ENCODE measurements at places on chromosomes 11 and 22.

DNA sequence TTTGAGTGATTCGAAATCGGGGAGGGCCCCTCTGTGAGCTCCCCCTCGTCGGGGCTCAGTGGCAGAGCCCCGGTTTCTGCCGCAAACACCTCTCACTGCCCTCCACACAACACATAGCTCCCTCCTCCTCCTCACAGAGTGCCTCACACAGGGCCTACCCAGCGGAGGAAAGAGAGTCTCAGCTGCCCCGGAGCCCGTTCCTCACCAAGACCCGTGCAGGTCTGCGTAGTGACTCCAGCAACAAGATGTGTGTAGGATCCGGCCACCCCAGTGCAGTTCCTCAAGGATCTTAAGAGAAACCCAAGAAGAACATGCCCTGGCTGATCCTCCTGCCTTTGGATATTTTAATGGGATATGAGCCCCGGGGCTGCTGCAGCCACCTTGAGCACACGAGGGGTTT is 238.4 kb downstream of the BRD1 start:
- DNase-seq: no peak

GRCh38 chr22:49833340-49834007 is 5.8 kb upstream of the BRD1 start:
- DNase-seq: no peak

- no peak for DNase-seq
Measured at GRCh38 chr11:1521382-1522080, 35.0 kb upstream of the MOB2 start.

DNA sequence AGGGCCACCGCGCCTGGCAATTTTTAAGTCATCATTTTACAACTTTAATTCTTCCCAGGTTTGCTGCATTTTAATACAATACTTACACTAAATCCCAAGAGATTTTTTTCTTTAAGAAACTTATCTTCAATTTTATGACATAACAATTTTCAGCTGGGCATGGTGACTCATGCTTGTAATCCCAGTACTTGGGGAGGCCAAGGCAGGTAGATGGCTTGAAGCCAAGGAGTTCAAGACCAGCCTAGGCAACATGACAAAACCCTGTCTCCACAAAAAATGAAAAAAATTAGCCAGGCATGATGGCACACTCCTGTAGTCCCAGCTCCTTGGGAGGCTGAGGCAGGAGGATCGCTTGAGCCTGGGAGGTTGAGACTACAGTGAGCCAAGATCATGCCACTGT is 38.8 kb downstream of the CLDN25 start:
- no peak for DNase-seq

DNA sequence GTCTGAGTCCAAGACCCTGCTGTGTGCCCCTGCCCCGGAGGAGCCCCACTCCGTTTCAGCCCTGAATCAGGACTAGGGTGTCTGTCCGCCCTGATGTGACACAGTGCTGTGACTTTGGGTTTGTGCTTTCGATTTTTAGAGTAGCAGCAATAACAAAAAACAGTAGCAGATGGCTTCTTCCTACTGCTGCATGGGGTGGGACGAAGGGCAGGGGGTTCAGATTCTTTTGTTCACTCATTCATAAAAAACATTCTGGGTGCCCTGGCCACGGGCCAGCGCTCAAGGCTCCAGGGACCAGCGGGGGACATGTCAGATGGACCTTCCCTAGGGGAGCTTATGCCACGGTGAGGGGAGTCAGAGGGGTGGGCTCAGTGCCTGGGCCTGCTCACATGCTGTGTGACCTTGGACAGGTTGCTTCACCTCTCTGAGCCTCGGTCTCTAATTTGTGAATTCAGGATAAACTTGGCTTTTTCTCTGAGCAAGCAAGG is 24.6 kb upstream of the PRR5 start:
- no peak for DNase-seq

DNA sequence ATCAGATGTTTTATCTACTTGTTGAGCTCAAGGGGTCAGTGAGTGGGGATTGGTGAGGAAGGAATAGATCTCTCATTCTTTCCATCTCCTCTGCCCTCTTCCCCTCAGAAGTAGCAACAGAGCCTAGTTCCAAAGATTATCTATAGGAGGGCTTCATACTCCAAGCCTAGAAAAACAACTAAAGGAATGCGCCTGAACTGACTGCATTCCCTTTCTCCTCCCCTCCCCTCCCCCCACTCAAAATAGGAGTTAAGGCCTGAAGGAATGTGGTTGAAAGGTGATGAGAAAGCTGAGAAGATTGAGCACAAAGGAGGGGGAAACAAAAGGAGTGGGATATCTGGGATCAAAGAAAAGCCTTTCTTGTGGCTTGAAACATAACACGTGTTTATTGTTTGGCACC is 10.5 kb downstream of the EMSY start:
- DNase-seq: no peak

GRCh38 chr11:2702771-2703362 is 3.1 kb upstream of the KCNQ1OT1 start:
- DNase-seq: no peak

DNA sequence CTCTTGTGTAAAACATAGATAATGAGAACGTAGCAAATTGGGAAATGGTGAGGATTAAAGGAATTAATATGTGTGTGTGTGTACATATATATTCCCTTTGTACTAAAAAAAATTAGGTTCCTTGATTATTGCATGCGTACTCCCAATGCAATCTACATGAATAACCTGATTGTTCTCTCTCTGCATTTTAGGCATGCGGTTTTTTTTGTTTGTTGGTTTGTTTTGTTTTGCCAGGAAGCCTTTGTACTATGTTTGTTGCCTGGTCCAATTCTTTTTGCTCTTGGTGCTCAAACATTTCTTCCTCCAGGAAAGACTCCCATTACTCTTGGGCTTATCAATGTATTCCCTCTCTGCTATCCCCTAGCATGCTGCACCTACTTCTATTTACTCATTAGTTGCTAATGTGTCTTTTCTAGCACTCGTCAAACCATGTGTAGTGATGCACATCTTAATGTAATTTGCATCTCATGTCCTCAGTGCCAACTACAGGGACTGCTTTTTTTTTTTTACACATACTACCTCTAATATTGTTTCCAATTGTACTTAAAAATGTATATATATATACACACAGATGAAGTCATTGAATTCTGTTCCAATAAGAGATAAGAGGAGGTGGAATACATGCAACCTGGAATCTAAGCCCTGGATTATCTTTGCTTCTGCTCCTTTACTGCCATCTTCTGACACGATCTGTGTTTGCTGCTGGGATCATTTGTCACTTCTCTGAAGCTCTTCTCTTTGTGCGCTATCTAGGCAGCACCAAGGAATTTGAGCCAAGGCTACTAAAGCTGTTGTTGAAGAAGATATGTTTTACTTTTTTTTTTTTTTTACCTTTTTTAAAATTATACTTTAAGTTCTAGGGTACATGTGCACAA is 197.2 kb upstream of the ANO3 start:
- DNase-seq: no peak

DNA sequence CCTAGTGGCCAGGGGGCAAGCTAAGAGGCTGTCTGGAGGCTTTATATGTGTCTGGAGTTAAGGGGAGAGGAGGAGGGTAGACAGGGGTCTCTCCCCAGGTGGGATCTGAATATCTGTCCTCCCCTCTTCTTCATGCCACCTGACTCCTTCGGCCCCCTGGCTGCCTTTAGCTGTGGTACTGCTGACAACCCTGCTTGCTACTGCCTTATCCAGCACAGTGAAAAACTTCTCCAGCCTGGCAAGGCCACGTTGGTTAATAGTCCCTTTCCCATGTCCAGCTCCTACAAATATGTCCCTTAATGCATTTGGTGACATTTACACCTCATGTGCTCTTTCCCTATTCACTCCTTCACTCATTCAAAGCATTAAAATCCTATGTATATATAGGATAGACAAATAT is 42.4 kb upstream of the NNMT start:
- no peak for DNase-seq

- no peak for DNase-seq
Measured at GRCh38 chr11:82523141-82523540, 210.5 kb downstream of the FAM181B start.

- no peak for DNase-seq
Measured at GRCh38 chr22:24526191-24526590, 28.7 kb downstream of the GUCD1 start.

- no peak for DNase-seq
Measured at GRCh38 chr22:32579529-32580220, 105.1 kb downstream of the FBXO7 start.

DNA sequence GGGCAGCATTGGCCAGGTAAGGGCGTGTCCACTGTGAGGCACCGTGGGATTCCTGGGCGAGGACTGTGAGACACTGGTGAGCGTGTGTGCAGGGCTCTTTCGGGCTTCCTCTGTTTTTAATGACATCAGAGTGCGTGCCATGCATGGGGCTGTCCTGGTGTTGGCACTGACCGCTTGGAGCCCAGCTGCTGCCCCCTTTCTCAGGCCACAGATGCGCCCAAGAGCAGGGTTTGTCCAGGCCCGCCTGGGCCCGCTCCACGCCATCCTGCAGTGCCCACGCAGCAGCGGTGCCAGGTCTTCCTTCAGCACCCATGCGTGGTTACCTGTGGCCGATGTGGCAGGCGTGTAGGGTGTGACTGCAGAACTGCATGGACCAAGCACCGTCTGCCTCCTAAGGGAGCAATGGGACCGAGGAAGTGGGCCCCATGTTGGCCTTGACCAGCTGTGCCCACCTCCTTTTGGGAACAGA is 72.3 kb upstream of the SEPTIN5 start:
- DNase-seq: no peak

DNA sequence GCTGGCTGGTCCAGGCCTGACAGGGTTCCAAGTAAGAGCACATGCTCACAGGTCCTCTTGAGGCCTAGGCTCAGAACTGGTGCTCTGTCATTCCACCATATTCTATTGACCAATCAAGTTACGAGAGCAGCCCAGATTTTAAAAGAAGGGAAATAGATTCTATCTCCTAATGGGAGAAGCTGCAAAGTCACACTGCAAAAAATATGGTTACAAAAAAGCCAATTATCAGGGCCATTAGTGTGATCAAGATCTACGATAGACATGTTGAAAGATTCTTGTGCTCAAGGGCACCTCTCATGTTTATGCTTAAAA is 96.1 kb downstream of the CD44 start:
- no peak for DNase-seq

DNA sequence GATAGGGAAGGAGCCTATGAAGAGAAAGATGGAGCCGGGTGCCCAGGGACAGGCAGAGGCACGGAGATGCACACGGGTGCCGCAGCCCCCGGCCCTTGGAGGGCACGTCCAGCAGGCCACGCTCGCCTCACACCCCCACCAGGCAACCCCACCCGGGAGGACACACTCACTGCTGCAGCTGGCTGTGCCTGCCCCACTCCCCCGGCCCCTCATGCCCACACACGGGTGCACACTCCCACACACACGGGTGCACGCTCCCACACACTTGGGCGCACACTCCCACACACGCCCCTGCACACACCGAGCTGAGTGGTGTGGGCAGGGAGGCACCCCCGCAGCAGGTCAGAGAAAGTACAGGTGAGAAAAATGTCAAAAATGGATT is 1.1 kb downstream of the MOB2 start:
- no peak for DNase-seq

DNA sequence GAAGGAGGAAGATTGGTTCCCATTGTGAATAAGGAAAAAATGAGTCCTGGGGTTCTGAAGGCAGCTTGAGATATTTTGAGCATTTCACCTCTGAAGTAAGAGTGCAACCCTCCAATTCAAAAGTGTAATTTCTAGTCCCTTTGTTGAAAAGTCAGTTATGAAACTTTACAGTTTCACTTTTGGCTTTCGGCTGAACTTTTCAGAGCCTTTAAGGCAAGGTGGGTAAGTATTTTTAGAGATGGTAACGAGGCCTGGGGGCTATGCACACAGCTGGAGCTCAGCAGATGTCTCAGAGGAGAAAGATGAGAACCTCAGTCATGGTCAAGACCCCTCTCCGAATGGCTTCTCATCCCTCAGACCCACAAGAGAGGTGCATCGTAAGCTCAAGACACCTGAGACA is 267.6 kb downstream of the KIRREL3 start:
- no peak for DNase-seq

GRCh38 chr11:130358398-130358797 is 43.7 kb upstream of the ZBTB44 start:
- DNase-seq: no peak

- DNase-seq: no peak
Measured at GRCh38 chr11:60860943-60861342, 5.2 kb upstream of the PTGDR2 start.

DNA sequence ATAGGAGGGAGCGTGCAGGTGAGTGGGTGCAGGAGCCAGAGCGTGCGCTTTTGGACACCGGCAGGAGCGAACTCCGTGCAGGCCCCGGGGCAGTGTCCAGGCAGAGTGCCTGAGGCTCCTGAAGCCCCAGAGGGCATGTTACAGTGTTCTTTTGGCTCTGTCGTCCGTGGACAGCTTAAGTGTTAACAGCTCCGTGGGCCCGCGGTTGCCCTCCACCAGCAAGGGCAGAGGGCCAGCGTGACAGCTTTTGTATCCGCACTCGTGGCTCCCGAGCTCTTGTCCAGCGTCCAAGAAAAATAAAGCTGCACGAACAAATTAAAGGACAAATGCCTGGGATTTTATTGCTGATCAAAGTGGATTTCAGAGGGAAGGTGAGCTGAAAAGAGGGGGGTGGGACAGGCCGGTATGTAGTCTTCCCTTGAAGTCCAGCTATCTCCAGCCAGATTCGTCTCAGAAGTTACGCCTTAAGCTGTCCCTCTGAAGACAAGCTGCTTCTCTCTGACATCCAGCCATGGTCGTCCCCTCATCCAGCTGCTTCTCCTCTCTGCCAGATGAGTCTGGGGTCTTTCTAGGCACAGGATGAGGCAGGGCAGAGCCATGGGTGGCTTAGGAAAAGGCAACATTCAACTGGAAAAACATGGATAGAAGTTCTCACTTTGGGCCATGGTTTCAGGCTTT is 968 bp upstream of the TMEM109 start:
- DNase-seq: no peak

DNA sequence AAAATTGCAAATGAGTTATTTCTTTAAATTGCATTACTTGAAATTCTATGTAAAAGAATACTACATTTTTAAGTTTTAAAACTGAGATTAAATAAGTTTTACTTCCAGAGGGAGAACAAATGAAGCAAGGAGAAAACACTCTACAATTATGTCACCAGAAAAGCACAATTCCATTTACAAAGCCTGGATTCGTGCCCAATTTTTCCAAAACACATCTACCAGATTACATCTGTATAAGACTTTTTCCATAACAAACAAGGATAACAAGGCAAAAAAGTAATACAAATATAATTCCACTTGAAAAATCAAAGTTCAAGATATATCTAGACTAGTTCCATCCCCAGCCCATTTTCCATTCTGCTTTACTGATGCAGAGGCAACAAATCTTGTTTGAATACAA is 40.5 kb downstream of the MTMR2 start:
- DNase-seq: no peak
